ENCODE measurements at places on chromosomes 6 and 20. TPM values are rescaled to one million over a fixed set of nuclear protein-coding genes. Genes with fewer than 3 reads are reported as not detected.

DNA sequence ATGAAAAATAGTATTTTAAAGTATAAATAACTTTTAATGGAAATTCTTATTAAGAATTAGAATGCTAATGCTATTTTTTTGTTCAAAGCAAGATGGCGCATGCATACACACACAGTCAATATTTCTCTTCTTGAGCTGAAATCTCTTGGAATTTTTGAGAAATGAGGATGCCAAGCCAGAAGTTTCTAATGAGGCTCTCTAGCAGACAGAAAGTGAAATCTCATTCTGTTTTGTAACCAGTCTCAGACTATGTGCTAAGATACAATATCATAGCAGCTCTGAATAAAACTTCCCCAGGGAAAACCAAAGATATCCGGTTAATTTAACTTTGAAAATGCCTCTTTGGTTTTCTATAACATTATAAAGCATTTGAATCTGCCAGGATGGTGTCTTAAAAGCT is 97.2 kb upstream of the HDAC2 start:
- H3K27ac ChIP-seq, result no peak overlapping the region
- H3K4me1 ChIP-seq, result no peaks in the 10 kb centered on the region
- no peaks in the 10 kb centered on the region for H3K27me3 ChIP-seq
- H3K4me3 ChIP-seq, result no peak overlapping the region
- H3K36me3 ChIP-seq, result no peaks in the 10 kb centered on the region
- no peak for DNase-seq

- no peak overlapping the region for H3K27ac ChIP-seq
- no peak for DNase-seq
- no peak overlapping the region for H3K4me3 ChIP-seq
- no peaks in the 10 kb centered on the region for H3K27me3 ChIP-seq
Measured at GRCh38 chr6:65199683-65200082, 507.3 kb downstream of the EYS start.

DNA sequence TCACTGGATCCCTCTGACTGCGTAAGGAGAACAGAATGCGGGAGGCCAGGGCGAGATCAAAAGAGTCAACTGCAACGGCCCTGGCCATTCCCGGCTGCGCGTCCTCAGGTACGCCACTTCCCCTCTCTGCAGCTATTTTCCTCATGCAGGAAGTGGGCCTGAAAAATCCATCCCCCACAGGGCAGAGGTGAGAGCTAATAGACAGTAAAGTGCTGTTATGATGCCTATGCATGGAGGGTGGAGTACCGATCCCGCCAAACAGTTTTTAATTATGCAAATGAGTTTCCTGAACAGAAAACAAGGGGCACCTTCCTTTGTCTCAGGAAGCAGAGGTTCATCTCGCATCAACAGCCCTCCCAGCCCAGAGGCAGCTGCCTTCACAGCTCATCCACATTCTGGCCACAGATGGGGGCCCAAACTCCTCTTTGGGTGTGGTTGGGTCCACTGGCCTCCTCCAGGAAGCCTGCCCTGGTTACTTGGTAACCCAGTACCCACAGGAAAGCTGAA is 9.3 kb downstream of the PREX1 start:
- H3K4me3 ChIP-seq, result no peak overlapping the region
- DNase-seq, result no peak
- H3K27ac ChIP-seq, result no peak overlapping the region
- peaks cover 40% of the 10 kb centered on the region for H3K27me3 ChIP-seq
- no peaks in the 10 kb centered on the region for H3K36me3 ChIP-seq

DNA sequence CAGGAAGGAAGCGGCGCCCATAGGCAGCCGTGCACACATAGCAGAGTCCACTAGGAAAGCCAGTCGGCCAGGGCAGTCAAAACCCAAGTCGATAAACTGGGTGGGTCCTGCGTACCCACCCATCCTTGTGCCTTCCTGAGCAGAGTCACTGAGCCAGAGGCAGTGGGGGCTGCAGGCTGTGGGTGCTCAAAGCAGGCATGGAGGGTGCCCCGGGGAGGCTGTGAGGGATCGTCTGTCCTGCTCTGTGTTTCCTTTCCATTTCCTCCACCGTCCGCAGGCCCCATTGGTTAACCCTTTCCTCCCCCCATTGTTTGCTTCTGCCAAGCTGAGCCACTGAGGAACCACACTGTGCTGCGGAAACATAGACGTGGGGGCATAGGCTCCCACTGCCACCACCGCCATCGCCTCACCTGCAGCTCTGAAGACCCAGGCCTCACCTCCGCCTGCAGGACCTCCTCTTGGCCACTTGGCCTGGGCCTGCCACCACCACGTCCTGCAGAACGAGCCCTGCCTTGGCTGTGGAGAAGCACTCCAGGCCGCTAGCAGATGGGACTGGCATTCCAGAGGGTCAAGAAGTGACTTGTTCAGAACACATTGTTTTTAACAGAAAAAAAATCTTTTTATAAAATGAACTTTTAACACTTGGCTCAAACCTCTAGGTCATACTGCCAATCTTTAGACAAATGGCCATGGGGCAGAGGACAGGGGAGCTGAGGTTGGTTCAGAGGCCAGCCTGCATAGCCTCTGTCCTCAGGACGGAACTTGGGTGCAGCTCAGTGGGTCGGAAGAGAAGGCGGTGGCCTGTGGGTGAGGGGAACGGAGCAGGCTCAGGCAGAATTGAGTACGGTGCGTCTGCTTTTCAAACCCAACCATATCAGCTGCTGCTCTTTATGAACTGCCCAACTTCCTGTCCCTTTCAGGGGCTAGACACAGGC is 52.6 kb downstream of the TCP11 start:
- H3K27ac ChIP-seq, result no peak overlapping the region
- H3K36me3 ChIP-seq, result peaks cover 10% of the 10 kb centered on the region
- peaks cover 4% of the 10 kb centered on the region for H3K4me1 ChIP-seq
- H3K27me3 ChIP-seq, result no peaks in the 10 kb centered on the region
- peak; percentile 6 for DNase-seq

GRCh38 chr20:5390720-5391119 is 74.0 kb upstream of the PROKR2 start:
- no peaks in the 10 kb centered on the region for H3K36me3 ChIP-seq
- no peak overlapping the region for H3K27ac ChIP-seq
- no peak for DNase-seq
- no peak overlapping the region for H3K4me3 ChIP-seq
- H3K27me3 ChIP-seq, result peaks cover 35% of the 10 kb centered on the region

DNA sequence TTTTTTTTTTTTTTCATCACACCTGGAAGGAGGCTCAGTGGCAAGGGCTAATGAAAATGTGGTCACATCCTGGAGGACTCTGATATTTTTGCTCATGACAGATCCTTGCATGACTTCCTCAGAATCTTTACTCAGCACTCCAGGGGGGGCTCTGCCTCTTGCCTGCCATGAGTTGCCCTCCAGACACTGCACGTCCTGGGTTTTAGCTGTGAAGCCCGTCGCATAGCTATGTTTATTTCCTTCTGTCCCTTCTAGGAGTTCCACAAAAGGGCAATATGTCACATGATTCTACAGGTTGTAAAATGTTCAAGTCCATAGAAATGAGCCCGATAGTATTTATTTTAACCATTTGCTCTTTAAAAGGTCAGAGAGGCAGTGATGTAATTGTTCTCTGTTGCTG is 18.2 kb downstream of the MAS1 start:
- DNase-seq, result no peak
- H3K27me3 ChIP-seq, result peaks cover 48% of the 10 kb centered on the region
- H3K36me3 ChIP-seq, result no peaks in the 10 kb centered on the region
- no peak overlapping the region for H3K27ac ChIP-seq

DNA sequence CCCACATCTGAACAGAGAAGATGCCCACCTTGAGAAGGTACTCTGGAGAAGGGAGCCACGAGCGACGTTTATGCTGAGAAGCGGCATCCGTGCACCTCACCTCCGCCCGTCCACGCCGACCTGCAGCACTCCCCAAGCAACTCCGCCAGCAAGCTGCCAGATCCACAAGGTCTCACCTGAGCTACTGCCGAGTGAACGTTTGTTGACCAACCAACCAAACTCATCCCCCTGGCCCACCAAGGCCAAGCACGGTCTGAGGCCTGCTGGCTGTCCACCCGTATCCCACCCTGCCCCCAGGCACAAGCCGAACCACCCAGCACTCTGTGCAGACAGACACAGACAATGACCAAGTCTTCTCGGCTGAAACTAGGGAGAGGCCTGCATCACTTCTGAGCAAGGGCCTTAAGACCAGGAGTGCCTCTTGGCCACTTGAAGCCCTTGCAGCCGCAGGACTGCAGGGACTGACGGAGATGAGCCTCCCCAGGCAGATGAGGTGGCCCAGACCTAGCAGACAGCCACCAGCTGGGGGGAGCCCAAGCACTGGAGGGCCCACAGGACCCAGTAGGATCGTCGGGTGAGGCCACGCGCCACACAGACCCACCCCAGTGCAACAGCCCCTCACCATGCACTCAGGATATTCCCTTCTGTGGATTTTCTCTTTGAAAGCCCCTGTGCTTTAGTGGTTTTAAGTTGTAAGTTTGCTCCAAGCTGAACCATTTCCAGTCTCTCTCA is 12.1 kb downstream of the TAF4 start:
- peaks cover 3% of the 10 kb centered on the region for H3K36me3 ChIP-seq
- peaks cover 5% of the 10 kb centered on the region for H3K4me1 ChIP-seq
- no peaks in the 10 kb centered on the region for H3K27me3 ChIP-seq

GRCh38 chr6:38215651-38216311 is 396.3 kb downstream of the ZFAND3 start:
- H3K27ac ChIP-seq, result no peak overlapping the region
- no peak for DNase-seq
- H3K4me3 ChIP-seq, result no peak overlapping the region
- H3K4me1 ChIP-seq, result peaks cover 28% of the 10 kb centered on the region
- H3K27me3 ChIP-seq, result no peaks in the 10 kb centered on the region

- no peak overlapping the region for H3K4me3 ChIP-seq
- H3K4me1 ChIP-seq, result no peaks in the 10 kb centered on the region
- no peak overlapping the region for H3K27ac ChIP-seq
Measured at GRCh38 chr6:41334482-41335040, 847 bp upstream of the NCR2 start.

GRCh38 chr6:34558172-34558714 is 2.1 kb upstream of the SPDEF start:
- no peak overlapping the region for H3K27ac ChIP-seq
- H3K27me3 ChIP-seq, result peaks cover 25% of the 10 kb centered on the region
- H3K36me3 ChIP-seq, result no peaks in the 10 kb centered on the region
- no peak overlapping the region for H3K4me3 ChIP-seq
- DNase-seq, result no peak
- peaks cover 27% of the 10 kb centered on the region for H3K4me1 ChIP-seq

- no peaks in the 10 kb centered on the region for H3K36me3 ChIP-seq
- DNase-seq, result no peak
- no peaks in the 10 kb centered on the region for H3K27me3 ChIP-seq
- peaks cover 6% of the 10 kb centered on the region for H3K4me1 ChIP-seq
- H3K4me3 ChIP-seq, result no peak overlapping the region
Measured at GRCh38 chr6:6221787-6222535, 98.5 kb downstream of the F13A1 start.

- H3K4me3 ChIP-seq, result no peak overlapping the region
- H3K27ac ChIP-seq, result no peak overlapping the region
- DNase-seq, result no peak
- peaks cover 10% of the 10 kb centered on the region for H3K4me1 ChIP-seq
- H3K36me3 ChIP-seq, result no peaks in the 10 kb centered on the region
Measured at GRCh38 chr6:167146135-167146534, 11.6 kb downstream of the GPR31 start.

- H3K27me3 ChIP-seq, result no peaks in the 10 kb centered on the region
- H3K27ac ChIP-seq, result no peak overlapping the region
- no peak for DNase-seq
- peaks cover 6% of the 10 kb centered on the region for H3K36me3 ChIP-seq
- H3K4me1 ChIP-seq, result peaks cover 3% of the 10 kb centered on the region
- no peak overlapping the region for H3K4me3 ChIP-seq
Measured at GRCh38 chr20:2890742-2891141, 17.5 kb downstream of the PTPRA start.

BPI gene
- total RNA-seq, result not detected

ALDH5A1 gene
- 14.6 TPM for total RNA-seq

OOEP gene
- not detected for total RNA-seq

HAO1 gene
- total RNA-seq, result not detected

LY6G6C gene
- total RNA-seq, result 1.3 TPM
